ENCODE measurements at places on chromosomes 5 and 9.

GRCh38 chr9:115593587-115594091 is 475.7 kb upstream of the TNC start:
- no peak for DNase-seq

DNA sequence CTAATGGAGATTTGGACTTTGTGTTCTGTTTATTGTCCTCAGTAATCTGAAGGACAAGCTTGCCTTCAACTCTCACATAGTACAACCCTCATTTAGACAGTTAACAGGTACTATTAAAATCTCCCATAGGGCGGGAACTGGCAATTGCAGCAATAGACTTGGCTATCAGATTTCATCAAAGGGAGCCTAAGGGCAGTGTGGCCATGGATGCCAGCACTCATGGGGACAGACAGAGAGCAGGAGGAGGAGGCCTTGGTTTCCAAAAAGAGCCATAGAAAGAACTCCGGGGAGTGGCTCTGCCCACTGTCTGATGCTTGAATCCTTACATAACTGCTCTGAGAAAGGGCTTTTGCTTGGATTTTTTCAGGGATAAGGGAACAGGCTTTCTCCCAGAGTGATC is 6.8 kb downstream of the SLC36A1 start:
- no peak for DNase-seq

DNA sequence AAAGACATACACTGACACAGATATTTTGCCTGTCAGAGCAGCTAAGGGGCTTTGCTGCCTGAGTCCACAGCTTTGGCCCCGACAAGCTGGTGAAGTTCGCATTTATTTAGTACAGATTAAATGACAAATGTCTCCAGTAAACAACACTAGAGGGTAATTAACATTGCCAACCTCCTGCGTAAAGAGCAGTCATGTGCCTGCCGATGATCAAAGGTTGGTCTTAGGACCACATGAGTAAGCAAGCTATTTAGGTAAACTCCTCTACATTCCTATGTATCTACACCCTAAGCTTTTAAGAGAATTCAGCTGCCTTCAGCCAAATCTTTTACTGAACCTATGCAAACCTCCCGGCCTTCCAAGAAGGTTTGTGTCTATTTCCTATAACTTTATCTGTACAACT is 73.0 kb upstream of the PJA2 start:
- DNase-seq = no peak

GRCh38 chr5:106578736-106579135 is 1092.0 kb downstream of the EFNA5 start:
- no peak for DNase-seq

DNA sequence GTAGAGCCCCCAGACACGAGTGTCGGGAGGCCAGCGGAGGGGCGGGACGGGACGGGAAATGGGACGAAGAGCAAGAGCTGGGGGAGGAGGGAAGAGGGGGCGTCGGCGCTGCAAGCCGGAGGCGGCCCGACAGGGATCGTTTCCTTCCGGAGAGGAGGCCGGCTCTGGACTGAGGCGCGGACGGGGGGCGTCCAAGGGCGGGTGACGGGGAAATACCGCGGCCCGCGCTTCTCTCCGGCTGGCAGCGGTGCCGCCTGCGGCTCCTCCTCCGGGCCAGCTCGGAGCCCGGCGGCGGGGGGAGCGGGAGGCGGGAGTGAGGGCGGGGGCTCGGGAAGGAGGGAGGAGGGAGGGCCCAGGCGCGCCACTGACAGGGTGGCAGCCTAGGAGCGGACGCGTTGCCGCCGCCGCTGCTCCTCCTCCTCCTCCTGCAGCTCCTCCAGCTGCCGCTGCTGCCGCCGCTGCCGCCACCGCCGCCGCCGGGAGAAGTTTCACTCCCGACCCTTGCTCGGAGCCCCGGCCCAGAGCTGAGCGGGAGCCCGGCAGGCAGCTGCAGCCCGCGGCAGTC is at the start of gene CHSY3:
Gene CHSY3 (plus strand): TSS at position 364 of the 565 bp plus-strand sequence.
- no peak for DNase-seq

DNA sequence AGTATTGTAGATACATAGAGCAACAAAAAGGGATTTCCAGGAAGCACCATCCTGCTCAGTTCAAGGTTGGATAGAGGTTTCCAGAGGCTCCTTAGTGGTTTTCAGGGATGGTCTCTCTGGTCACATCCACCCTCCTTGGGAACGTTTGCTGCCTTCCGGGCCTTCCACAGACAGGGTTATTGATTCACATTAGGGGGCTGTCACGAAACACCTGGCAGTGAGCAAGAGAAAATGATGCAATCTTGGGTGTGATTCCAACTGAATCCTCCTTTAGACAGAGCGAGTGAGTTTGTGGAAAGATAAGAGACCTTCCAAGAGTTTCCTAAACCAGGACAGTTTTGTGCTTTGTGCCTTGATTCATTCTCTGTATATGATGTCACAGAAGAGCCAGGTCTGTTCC is 43.8 kb upstream of the CTSL start:
- DNase-seq = no peak

DNA sequence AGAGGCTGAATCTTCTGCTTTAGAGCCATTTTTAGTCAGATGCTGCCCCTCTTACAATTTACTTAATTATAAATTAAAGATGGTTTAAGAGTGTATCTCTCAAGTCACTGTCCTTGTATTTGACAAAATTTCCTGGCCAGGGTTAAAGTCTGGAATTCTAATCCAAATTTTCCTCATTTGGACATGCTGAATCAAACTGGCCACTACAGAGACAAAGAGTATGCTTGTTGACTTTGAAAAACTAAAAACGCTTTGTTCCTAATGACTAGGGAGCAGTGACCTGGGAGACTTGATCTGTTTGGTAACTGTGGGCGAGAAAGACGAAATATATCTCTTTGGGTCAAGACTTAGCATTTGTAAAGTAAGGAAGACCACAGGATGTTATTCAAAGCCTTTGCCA is 303.2 kb downstream of the ZSWIM6 start:
- DNase-seq = no peak

GRCh38 chr9:133715866-133716563 is 22.1 kb downstream of the SARDH start:
- DNase-seq = no peak

DNA sequence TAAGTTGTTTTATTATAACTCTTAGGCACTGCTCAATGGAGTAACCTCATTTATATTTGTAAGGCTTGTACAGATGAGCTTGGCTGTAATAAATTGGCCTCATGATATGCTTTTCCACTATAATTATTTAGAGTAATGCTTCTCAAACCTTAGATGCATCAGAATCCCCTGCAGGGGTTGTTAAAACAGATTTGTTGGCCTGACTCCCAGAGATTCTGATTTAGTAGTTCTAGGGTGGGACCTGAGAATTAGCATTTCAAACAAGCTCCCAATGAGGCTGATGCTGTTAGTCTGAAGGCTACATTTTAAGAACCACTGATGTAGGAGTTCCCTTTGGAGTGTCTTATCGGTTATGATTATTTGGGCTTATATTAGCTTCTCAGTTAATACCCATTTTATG is 38.2 kb upstream of the ARSB start:
- DNase-seq = no peak

DNA sequence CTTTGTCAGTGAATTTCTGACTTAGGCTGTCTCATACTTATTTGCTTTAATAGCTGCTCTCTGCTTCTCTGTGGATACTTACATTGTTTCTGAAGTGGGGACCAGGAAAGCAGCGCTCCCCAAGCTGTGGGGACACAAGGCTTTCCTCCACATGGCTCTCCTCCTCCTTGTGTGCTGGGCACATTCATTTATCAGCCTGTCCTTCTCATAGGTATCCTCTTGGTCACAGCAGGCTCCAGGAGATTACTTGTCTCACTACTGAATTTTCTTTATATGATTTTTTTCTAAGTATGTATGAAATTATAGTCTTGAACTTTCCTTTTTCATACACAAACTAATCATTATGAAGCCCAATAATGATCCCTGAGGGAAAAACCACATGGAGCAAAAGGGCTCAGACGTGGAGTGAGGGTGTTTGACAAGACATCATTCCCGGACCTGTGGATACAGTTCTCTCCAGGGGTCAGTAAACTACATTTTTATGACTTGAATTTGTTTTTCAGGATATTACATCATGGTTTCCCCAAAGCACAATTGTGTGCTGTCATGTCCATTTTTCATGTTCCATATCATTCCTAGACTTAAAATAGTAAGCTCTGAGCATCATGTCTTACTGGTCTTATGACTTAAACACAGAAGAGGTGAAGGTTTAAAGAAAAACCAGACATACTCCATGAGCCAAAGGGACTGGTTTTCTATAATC is 234.5 kb downstream of the PCSK1 start:
- DNase-seq = no peak

DNA sequence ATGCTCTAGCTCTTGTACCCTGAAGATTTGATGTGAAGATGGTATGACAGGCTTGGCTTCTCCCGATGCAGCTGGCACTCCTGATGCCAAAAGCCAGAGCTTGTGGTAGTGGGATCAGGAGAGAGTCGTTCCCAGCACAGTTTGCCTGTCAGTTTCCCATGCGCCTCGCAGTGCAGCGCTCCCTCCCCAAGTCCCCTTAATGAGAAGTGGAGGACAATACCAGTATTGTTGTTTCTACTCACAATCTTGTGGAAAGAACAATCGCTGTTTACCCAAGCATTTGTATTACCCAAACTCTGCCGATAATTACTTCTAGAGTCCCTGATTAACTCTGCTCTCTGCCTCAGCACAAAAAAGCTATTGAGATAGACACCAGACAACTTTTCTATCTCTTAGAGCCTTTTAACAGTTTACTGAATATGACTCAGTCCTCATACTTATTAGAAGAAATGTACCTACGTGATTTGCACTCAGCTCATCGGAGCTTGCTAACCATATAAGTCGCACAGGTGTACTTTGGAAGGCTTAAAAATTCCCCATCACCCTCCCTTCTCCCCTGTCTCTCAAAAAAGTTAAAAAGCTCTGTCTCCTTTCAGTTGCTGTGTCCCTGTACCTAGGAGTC is 283.2 kb upstream of the TMEM161B start:
- DNase-seq = no peak

- no peak for DNase-seq
Measured at GRCh38 chr5:88063813-88064212, 204.8 kb downstream of the TMEM161B start.

DNA sequence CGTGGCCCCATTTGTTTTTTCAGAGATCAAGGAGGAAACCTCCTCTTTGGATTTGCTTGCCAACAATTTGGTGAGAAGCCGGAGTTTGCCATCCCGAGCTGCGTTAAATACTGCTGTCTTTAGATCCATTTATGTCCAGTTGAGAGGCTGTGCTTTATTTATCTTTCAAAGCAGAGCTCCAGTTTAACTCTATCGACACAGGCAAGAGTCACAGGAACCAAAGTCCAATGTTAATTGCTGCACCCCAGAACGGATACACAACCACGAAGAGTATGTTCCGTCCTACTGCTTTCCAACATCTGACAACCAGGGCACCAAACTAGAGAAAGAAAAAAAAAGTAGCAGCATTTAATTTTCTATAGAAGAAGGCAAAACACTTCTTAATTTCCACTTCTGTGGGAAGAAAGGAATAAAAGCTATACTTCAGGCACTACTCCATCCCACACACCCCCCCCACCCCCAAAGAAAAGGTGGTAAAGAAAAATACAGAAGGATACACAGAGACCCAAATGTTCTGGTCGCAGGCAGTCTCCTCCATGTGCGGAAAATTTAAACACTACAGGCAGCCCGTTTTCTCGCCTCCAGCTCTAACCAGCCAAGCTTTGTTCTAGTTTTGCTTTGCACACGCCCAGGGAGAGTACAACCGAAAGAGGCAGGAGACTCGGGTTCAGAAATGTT is 1.1 kb downstream of the FEM1C start:
- no peak for DNase-seq

- no peak for DNase-seq
Measured at GRCh38 chr5:168724227-168724626, 145.1 kb upstream of the PANK3 start.

GRCh38 chr9:77802515-77803293 is 154.6 kb upstream of the GNA14 start:
- no peak for DNase-seq

- DNase-seq = no peak
Measured at GRCh38 chr5:128036950-128037349, 46.6 kb upstream of the SLC12A2 start.

- no peak for DNase-seq
Measured at GRCh38 chr5:65070026-65070425, 301.3 kb downstream of the CWC27 start.

- DNase-seq = no peak
Measured at GRCh38 chr9:95078939-95079338, 238.6 kb downstream of the FANCC start.

DNA sequence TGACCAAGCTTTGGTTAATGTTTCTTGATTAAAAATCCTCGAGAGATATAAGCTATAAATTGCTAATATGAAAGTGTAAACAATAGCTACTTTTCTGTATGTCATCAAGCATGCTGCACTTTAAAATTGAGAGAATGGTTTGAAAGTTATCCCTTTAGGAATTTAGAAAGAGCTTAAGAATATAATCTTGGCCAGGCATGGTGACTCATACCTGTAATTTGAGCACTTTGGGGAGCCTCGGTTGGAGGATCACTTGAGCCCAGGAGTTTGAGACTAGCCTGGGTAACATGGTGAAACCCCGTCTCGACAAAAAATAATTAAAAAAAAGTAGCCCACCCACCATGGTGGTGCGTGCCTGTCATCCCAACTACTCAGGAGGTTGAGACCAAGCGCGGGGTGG is 12.2 kb upstream of the MROH2B start:
- no peak for DNase-seq

DNA sequence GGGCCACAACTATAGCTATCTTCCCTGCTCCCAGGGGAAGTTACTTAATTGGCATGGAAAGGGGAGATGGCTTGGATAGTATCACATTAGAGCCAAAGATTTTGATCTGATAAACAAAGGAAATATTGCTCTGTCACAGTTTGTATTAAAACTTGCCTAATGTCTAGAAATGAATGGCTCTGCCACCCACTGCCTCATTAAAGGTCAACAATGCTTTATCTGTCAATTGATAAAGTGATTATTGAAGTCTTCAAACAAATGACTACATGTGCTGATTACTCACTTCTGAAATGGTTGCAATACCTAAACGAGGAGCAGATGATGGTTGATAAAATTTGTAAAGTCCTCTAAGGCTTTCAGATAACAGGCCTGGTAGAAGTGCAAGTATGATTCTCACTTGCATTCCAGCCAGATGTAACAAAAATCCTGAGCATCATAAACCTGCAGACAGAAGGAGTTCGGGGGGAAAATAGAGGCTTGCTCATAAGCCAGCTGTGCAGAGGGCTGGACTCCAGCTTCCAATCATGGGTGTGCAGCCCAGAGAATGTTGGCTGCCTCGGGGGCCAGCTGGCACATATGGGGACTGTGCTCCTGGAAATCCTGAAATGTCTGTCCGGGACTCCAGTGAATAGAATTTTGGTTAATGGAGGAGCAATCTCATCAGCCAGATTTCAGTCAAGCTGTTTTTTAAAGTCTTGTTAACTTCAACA is 200.5 kb upstream of the SLC27A6 start:
- DNase-seq = no peak

DNA sequence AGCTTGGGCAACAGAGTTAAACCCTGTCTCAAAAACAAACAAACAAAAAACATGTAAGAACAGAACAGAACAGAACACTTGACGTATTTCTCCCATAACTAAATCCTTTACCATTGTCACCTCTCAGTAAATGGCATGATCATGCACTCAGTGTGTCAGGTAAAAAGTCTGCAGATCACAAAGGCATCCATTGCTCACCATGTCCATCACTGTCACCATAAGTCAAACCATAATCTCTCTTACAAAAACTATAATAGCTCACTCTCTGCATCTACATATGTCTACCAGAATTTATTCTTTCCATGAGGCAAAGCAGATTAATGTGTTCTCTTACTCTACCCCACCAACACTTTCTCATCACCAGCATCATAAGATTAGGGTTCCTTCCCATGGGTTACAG is 387.5 kb downstream of the CDH12 start:
- no peak for DNase-seq

- no peak for DNase-seq
Measured at GRCh38 chr5:69103521-69103920, 9.7 kb downstream of the SLC30A5 start.
